ENCODE measurements at places on chromosomes 6 and 20.

GRCh38 chr20:5171790-5172164 lies 45.0 kb downstream of the CDS2 start:
- DNase-seq = no peak

DNA sequence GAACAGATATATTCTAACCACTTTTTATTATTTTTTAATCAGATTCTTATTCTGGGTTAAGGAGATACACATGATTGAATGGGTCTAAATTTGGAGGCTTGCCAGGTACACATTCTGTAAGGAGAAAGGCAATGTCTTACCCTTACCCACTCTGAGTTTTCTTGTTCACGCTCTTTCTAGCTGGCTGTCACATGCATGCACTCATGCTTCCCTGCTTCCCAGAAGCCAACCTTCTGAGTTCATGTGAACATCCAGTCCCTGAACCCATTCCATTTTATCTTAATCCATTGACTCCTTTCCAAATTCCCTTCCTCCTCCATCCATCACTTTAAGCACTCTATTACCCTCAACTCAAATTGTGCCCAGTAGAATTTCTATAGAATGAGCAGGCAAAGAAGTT lies 17.5 kb upstream of the MOCS1 start:
- no peak for DNase-seq

DNA sequence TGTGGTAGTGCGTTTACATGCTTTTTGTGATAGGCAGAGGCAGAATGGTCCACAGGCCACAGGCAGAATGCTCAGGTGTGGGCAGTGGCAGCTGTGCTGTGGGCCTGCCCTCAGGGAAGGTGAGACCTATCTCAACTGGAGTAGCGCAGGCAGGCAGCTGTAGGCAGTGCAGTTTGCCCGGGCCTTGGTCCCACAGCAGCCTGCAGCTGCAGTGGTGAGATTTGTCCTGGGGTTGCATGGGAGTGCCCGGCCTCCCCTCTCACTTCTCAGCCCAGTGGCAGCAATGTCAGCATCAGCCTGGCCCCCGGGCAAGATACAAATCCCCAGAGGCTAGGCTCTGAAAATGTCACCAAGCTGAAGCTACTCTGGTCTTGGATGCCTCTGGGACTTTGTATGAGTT lies 6.1 kb upstream of the PPIL4 start:
- no peak for DNase-seq

- no peak for DNase-seq
Observed at GRCh38 chr20:50510706-50511542, 741 bp downstream of the PTPN1 start.

GRCh38 chr6:16367571-16367970 lies 129.2 kb downstream of the GMPR start:
- DNase-seq = no peak

GRCh38 chr6:45480752-45481415 lies 103.2 kb upstream of the SUPT3H start:
- DNase-seq = no peak

GRCh38 chr20:44644667-44645131 lies 6.8 kb downstream of the ADA start:
- no peak for DNase-seq

DNA sequence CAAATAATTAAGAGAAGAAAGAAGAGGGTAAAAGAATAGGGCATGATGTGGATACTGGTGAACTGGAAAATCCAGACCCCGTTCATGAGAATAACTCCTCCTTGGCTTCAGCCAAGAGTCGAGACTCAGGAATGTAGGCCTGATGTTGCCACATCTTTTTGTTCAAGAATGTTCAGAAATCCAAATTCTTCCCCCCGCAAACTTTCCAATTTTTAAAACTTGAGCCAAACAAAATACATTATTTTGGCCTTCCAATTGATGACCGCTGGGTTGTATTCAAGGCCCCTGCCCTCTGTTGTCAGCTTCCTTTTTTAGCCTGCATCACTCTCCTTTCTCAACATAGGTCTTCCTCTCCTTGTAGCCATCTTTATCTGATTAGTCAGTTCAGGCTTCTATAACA lies 106.1 kb downstream of the TNFAIP3 start:
- no peak for DNase-seq

GRCh38 chr6:98842342-98843180 lies 8.2 kb downstream of the POU3F2 start:
- no peak for DNase-seq

GRCh38 chr6:9507136-9507895 lies 907.6 kb downstream of the TFAP2A start:
- DNase-seq = no peak

DNA sequence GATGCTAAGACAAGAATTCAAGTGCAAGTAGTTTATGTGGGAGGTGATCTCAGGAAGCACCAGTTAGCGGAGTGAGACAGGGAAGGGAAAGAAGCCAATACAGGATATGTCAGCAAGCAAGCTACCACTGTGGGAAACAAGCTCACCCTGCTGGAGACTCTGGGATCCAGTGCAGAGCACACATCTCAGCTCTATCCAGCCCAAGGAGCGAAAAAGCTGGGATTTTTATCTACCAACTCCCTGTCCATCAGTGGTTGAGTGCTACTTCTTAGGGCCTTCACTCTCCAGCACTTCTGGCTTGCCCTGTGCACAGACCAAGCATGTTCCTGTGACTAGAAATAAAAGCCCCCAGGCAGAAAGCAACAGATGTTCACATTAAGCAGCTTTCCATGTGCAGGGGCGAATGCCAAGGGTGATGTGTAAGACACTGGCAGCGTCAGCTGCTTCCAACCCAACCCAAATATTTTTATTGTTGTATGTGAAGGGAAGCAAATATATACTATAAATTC lies 10.8 kb upstream of the RNF24 start:
- DNase-seq = no peak

DNA sequence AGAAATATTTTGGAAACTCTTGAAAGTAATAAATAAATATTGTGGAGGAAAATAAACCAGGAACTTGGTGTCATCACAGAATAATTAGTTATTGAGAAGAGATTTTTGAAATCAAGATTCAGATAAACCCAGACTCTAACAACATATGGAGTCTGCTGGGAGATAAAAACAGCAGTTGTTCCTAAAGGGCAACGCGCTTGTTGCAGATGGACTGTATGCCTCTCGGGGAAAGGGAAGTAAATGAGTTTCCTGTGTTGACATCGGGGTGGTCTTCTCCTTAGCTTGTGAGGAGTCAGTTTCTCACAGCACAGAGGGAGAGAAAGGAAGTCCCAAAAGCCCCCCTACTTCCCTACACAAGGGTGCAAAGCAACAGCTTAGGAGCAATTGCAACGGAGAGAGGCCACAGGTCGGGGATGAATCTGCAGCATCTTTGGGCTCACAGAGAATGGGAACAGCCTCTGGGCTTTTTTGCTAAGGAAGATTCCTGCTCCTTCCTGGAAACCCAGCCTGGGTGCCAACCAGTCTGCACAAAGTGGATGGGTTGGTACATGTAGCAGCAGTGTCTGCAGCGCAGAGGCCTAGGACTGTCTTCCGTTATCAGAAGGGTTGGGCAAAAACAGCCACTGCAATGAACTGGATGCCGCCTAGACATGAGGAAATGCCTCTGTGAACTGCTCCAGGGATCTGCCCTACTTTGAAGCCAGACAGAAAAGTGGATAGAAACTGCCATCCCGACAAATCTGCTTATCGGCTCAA lies 603.0 kb upstream of the NRSN1 start:
- DNase-seq = no peak

- DNase-seq = no peak
Observed at GRCh38 chr20:48295966-48296421, 510.7 kb upstream of the SULF2 start.

- DNase-seq = no peak
Observed at GRCh38 chr6:15439410-15440025, 193.6 kb downstream of the JARID2 start.

DNA sequence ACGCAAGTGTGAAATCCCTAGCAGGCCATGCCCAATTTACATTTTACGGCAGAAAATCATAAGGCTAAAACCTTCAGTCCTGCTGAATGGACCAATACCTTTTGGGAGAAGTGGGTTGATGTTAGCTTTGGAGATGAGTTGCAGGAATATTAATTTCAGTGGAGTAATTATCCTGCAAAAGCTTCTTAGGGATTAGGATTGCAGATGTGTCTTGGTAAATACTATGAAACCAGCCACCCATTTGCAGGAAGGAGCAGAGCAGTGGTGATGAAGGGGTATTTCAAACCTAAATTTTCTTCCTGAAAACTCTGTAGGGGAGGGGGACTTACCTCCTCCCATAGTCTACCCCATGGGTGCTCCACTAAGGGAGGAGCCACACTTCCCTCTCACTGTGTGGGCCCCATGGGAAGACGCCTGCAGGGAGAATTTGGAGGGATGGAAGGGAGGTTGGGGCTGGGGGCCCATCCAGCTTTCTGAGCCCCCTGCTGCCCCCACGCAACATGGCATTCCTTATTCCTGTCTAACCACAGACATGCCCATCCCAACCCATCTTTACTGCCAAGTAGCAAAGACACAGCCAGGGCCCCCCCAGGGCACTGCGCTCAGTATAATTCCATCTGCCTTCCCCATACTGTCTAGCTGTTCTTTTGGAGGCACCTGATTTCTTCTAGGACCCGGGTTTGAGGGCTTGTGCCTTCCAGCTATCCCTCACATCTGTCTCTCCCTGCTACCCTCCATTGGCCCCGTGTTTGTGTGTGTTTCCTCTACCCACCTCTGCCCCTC lies 14.6 kb upstream of the UQCC2 start:
- DNase-seq = no peak

DNA sequence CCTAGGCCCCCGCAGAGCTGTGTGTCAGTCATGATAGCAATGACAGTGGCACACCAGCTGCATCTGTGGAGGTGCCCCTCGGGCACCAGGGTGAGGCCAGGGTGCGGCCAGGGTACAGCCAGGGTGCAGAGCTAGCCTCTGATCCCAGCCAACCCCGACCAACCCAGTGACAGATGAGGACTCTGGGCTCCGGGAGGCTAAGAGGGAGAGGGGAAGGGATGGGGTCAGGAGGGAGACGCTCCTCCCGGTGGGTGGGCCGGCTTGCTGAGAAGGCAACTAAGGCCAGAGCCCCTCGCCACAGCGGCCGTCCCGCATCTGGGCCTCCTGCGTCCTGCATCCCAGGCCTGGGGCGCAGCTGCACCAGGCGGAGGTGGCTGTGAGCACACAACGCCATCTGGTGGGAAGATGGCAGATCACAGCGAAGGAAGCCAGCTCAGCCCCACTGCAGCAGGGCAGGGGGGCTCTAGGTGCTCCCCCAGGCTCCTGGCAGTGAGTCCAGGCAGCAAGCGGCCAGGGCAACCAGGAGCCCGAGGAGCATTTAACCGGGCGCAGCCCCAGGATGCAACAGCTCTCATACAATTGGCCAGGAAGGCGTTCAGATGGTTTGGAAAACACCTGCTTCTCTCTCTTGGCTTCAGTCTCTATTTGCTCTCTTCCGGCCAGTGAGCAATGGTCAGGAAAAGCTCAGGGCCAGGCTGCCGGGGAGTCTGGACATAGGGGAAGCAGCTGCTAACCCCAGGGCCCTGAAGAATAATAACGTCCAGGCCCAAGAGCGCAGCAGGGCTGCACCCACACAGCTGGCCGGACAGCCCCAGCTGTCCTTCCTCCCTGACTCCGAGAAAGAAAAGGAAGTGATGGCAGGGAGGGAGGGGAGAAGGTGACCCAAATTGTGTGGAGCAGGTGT lies 169.4 kb downstream of the TAF4 start:
- no peak for DNase-seq

GRCh38 chr6:90892271-90892670 lies 305.4 kb upstream of the MAP3K7 start:
- no peak for DNase-seq

- DNase-seq = no peak
Observed at GRCh38 chr6:55874316-55874715, 1.1 kb downstream of the BMP5 start.

DNA sequence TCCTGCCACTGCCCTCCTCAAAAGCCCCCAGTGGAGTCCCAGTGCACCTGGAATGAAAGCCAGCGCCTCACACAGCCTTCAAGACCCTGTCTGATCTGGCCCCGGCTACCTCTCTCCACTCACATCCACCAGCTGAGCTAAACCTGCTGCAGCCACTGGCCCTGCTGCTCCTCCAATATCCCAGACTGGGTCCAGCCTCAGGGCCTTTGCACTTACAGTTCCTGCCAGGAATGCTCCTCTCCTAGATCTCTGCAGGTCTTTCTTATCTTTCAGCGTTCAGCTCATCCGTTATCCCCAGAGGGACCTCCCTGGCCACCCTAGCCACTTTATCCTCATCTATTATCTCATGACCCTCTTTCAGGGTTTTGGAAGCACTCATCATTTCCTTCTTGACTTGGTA lies 68.8 kb downstream of the KCNB1 start:
- DNase-seq = no peak

DNA sequence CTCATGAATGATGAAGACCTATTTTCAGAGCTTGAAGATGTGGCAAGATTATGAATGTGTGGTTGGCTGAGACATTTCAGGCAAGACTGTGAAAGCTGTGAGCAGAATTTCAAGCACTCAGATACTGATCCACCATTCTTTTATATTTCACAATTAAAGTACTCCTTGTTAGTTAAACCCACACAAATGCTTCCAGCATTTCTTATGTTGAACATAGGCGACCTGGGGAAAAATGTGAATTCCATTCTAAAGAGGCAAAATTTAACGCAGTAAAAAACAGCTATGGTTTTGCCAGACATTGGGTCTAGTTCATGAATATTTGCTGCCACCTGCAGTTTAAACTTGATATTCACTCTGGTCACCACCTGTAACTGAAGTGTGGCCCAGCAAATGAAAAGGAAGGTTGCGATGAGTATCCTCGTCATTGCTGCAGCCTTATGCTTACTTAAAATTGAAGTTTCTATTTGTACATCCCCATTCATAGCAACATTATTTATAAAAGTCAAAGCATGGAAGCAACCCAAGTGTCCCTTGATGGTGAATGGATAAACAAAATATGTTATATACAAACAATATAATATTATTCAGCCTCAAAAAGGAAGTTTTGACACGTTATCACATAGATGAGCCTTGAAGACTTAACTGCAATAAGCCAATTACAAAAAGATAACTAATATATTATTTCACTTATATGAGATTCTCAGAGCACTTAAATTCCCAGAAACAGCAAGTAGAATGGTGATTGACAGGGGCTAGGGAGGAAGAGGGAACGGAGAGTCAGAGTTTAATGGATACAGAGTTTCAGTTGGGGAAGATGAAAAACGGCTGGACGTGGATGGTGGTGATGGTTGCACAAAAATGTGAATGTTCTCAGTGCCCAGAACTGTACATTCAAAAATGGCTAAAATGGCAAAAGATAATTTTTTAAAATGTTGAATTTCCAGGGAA lies 32.4 kb upstream of the FAM184A start:
- no peak for DNase-seq

GRCh38 chr6:89298680-89299465 lies 16.2 kb downstream of the GABRR2 start:
- DNase-seq = no peak

DNA sequence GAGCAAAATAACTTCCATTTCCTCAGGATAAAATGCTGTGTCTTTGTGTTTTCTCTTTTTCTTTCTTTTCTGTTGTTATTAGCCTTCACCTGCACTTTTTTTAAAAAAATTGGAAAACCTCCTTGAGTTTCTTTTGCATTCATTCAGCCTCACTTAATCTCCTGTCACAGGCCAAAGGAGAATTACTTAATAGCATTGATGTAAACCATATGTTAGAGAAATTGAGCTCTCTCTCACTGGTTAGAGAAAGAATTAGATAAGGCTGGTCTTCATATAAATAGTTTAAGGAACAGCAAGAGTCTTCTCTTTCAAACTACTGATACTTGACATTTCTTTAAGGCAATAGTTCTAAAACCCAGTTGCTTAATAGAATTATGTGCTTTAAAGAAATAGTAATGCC lies 564.2 kb downstream of the TFAP2B start:
- DNase-seq = no peak

- DNase-seq = no peak
Observed at GRCh38 chr6:41027241-41027640, 11.8 kb downstream of the UNC5CL start.

GRCh38 chr20:40750541-40751035 lies 61.6 kb upstream of the MAFB start:
- no peak for DNase-seq

- no peak for DNase-seq
Observed at GRCh38 chr6:24600903-24601302, 45.1 kb downstream of the KIAA0319 start.

Measured in thoracic aorta (tissue), 2 donors.